Activated CD4-positive, alpha-beta memory T cell treated with anti-CD3 and anti-CD28 coated beads for 36 hours (primary cell): ENCODE measurements at places on chromosomes 5 and 9.

DNA sequence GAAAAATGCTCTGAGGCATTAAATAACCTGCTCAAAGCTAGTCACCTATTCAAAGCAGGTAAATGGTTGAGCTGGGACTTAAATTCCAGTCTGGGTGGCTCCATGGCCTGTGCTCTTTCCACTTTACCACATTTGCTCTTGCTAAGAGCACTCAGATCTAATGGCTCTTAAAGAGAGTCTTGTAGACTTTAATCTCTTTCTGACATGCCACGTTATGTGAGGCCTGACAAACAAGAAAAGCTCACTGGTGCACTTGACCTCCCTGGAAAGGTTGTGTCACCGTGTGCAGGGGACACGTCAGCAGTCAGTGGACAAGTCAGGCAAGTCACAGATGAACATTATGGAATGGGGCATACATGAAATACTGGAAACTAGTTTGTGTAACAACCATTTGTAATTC lies 129.9 kb upstream of the RPS23 start:
- H3K27ac ChIP-seq, result no peak overlapping the region
- no peaks in the 10 kb centered on the region for H3K4me1 ChIP-seq
- DNase-seq, result no peak
- H3K4me3 ChIP-seq, result no peak overlapping the region
- no peaks in the 10 kb centered on the region for H3K36me3 ChIP-seq

- H3K27me3 ChIP-seq, result no peaks in the 10 kb centered on the region
- no peaks in the 10 kb centered on the region for H3K4me1 ChIP-seq
- no peak overlapping the region for H3K4me3 ChIP-seq
- DNase-seq, result no peak
These were observed 82.7 kb downstream of the ITGA1 start for GRCh38 chr5:52870448-52870847.

DNA sequence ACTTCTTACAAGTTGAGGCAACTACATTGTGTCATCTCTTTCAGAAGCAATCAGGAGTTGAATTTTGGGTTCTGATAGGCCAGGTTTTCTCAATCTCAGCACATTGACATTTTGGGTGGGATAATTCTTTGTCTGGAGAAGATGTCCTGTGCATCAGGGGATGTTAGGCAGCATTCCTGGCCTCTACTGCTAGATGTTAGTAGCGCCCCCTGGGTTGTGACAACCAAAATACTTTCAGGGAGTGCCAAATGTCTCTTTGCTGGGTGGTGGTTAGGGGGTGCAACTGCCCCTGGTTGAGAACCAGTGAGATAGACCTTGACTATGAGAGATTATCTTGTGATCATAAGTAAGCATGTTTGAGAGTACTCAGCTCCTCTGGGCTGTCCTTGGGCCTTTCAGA lies 164.3 kb upstream of the KLF9 start:
- no peaks in the 10 kb centered on the region for H3K27me3 ChIP-seq
- peaks cover 11% of the 10 kb centered on the region for H3K4me1 ChIP-seq
- H3K36me3 ChIP-seq, result no peaks in the 10 kb centered on the region
- DNase-seq, result no peak

DNA sequence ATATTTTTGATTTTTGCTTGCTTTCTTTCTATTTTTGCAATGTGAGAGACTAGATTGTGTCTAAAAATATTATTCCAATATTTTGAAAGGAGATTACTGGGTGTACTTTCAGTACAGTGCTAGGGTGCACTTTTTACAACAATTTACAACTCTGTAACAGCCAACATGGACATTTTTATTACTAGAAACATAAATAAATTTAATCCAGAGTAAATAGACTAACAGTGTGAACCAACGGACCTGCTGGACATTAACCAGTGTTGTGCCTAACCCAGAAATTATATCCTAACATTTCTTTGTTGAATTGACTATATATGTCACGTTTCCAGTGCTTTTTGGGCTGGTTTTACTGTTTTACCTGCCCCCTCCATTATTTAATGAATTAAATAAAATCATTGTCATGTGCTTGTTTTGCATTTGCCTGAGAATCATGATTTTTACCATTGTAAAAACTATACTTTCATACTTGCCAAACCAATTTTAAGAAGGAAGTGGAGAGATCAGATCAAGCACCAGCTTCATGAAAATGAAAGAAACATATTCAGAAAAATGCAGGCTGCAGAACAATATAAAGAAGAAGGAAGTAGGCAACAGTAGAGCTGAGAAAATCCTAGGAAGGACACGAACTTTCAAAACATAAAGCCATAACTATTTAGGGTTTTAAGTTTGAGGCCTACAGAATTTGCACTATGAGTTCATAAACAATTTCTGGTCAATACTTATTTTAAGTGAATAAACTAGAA lies 400.8 kb upstream of the PIK3R1 start:
- H3K36me3 ChIP-seq, result no peaks in the 10 kb centered on the region
- no peak overlapping the region for H3K27ac ChIP-seq
- no peak overlapping the region for H3K4me3 ChIP-seq
- H3K27me3 ChIP-seq, result peaks cover 16% of the 10 kb centered on the region

DNA sequence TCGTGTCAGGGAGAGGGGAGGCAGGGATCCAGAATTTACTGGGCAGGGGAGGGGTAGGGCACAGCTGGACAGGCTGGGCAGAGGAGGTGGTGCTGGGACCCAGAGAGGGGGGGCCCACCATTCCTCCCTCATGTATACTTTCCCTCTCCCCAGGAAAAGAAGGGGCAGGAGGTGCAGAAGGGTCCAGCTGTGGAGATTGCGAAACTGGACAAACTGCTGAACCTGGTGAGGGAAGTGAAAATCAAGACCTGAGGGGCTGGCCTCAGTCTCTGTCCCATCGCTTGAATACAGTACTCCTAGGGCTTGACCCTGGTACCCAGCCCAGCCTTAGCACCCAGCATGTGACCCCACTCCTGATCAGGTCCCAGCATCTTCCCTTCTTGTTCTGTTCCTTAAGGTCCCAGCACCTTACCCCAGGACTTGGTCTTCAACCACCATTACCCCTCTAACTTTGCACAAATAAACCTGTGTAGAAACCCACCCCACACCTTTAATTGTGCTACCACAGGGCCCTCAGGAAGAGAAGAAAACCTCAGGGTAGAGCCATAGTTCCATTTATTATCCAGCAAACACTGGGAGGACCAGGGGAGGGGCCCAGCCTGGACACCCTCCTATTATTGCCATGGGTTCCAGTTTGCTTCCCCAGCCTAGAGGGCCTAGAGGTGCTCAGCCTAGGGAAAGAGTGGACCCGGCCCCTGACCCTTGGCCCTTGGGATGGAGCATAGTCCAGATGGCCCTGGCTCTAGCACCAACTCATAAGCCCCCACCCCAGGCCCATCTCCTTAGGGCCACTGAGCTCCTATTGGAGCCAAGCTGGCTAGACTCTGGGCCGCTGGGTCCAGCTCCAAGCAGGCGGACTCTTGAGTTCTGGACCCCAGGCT lies 2.0 kb downstream of the ENHO start:
- peaks cover 16% of the 10 kb centered on the region for H3K4me1 ChIP-seq
- peaks cover 4% of the 10 kb centered on the region for H3K27me3 ChIP-seq
- DNase-seq, result no peak
- no peak overlapping the region for H3K27ac ChIP-seq
- H3K4me3 ChIP-seq, result no peak overlapping the region
- no peaks in the 10 kb centered on the region for H3K36me3 ChIP-seq

DNA sequence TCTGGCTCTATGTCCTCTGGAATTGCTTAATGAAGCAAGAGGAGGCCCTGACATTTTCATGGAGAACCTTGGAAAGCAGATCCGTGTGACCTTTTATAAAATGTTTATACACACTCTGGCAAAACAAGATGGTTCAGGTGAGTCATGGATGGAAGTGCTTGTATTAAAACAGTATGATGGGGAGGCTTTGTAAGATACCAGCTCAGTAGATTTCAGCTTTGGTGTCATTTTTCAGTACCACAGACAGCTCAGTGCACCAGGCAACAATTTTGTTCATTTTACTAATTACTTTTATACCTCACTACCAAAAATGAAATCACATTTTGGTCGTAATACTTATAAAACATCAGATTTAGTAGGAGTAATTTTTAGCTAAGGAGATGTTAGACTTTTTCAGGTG lies 5.2 kb downstream of the KCNN2 start:
- H3K27me3 ChIP-seq, result peaks cover 15% of the 10 kb centered on the region
- H3K4me1 ChIP-seq, result no peaks in the 10 kb centered on the region
- H3K36me3 ChIP-seq, result peaks cover 2% of the 10 kb centered on the region
- H3K27ac ChIP-seq, result no peak overlapping the region
- no peak for DNase-seq
- H3K4me3 ChIP-seq, result no peak overlapping the region

GRCh38 chr9:104682642-104683041 lies 11.7 kb upstream of the OR13D1 start:
- no peaks in the 10 kb centered on the region for H3K4me1 ChIP-seq
- H3K36me3 ChIP-seq, result no peaks in the 10 kb centered on the region
- peaks cover 4% of the 10 kb centered on the region for H3K27me3 ChIP-seq
- no peak overlapping the region for H3K27ac ChIP-seq

DNA sequence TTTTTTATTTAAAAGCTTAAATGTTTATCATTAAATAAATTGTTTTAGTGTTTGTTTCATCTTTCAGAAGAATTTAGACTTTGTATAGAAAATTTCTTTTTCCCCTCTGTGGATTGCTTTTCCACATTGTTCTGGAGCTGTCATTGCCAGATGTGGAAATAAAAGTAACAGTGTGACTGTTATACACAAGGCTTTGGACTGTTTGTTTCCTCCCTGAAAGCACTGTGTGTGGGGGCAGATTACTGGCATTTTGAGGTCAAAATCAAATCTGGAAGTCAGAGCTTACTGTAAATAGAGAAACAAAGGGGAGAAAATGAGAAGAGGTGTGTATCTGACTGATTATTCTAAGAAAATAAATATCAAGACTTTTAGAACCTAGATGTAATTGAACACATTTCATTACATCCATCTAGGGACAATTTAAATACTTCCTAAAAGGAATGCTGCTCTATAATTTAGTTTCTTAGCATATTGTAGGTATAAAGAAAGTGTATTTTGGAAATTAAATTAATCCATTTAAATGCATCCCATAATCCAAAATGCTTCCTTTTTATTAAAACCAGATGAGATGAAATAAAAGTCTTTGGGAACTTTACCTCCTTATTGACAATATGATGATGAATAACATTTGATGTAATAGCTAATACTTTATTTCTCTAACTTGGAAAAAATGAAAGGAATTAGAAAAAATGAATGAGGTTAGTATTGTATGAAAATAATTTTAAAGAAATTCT lies 51.9 kb downstream of the ERCC6L2 start:
- H3K36me3 ChIP-seq, result peaks cover 39% of the 10 kb centered on the region
- no peak overlapping the region for H3K27ac ChIP-seq
- H3K4me3 ChIP-seq, result no peak overlapping the region
- no peak for DNase-seq

DNA sequence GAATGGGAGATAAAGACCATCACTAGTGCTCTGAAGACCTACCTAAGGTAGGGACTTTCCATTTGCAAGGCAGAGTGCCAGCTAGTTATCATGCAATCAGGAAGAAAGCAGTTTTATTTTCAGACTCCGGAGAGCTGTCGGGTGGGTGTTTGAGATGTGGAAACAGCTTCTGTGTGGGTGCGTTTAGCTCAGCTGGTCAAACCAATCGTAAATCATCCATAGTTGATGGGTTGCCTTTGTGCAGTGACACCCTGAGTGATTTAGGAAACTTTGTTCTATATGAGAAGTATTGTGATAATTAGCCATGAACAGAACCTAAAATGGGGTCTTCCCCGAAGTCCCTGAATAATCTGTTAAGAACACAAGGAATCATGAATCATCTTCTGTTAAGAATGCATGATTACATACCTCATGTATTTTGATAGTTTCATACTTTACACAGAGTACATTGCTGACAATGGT lies 284.3 kb downstream of the ARHGAP26 start:
- H3K27me3 ChIP-seq, result no peaks in the 10 kb centered on the region
- peak overlapping the region; percentile 85 for H3K27ac ChIP-seq
- H3K36me3 ChIP-seq, result peaks cover 18% of the 10 kb centered on the region
- H3K4me1 ChIP-seq, result peaks cover 87% of the 10 kb centered on the region

- H3K4me3 ChIP-seq, result no peak overlapping the region
- no peaks in the 10 kb centered on the region for H3K36me3 ChIP-seq
- no peaks in the 10 kb centered on the region for H3K27me3 ChIP-seq
- H3K27ac ChIP-seq, result no peak overlapping the region
- DNase-seq, result no peak
These were observed 25.4 kb upstream of the MYOT start for GRCh38 chr5:137842296-137842695.

DNA sequence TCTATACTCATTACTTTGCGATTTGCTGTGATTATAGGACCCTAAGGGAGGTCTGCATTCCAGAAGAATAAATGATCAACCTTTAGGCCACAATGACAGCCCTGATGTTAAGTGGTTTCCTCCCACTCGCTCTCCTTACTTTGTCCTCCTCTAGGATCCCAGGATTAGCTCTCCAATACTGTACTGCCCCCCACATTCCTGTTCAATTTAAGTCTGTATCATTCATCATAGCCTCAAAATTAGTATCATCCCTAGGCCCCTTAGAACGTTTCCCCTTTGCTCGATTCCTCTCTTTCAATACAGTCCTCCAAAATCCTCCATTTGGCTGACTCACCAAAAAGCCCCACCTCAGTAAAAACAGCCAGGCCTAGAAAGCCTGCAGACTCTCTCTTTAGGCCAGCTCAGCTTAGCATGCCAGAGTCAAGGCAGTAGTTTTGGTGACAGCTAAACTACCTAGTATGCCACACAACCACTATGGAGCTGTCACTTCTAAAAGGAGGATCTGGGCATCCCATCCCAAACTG lies 24.4 kb downstream of the RNF145 start:
- peak; percentile 70 for DNase-seq
- peaks cover 32% of the 10 kb centered on the region for H3K36me3 ChIP-seq
- H3K27ac ChIP-seq, result peak overlapping the region; percentile 79
- no peaks in the 10 kb centered on the region for H3K27me3 ChIP-seq

DNA sequence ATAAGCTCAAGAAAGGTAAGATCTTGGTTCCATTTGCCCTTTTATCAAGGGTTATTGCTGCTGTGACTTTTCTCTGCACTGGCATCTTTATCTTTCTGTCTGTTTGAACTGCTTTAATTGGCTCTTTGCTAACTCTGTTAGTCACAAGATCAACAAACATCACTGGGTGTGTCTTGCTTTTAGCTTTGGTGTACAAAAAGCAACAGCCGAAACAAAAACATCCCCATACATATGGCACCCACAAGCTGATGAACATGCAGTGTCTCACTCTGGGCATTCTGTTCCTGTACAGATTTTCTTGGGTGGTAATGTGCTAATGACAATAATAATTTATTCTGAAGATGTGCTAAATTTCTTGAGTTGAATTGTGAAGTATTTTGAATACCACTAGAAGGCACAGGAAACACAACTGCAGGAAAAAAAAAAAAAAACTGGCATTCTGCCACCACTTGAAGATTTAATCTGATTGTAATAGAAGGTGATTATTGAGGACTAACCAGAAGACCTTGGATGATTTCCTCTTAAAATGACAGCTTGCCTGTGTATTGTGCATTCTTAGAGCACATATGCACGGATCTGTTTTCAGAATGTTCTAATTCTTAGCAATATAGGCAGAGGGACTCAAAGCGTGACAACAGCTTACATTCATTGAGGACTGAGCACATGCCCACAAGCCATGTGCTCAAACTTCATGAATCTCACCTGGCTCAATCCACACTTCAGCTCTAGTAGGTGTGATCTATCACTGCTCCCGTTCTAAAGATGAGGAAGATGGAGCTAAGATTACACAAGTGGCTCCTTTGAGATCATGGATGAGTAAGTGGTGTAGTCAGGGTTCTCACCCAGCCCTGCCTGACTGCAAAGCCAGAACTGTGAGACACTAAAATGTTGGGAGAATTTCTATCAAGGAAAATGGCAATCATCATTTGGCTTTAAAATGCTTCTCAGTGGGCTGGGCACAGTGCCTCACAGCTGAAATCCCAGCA lies 96.4 kb downstream of the EBF1 start:
- H3K36me3 ChIP-seq, result no peaks in the 10 kb centered on the region
- DNase-seq, result no peak
- no peak overlapping the region for H3K27ac ChIP-seq
- H3K4me3 ChIP-seq, result no peak overlapping the region
- H3K4me1 ChIP-seq, result peaks cover 13% of the 10 kb centered on the region
